ENCODE measurements at places on chromosomes 13 and 19.

- no peak for DNase-seq
These were observed 2.4 kb downstream of the IRS2 start for GRCh38 chr13:109783815-109784589.

DNA sequence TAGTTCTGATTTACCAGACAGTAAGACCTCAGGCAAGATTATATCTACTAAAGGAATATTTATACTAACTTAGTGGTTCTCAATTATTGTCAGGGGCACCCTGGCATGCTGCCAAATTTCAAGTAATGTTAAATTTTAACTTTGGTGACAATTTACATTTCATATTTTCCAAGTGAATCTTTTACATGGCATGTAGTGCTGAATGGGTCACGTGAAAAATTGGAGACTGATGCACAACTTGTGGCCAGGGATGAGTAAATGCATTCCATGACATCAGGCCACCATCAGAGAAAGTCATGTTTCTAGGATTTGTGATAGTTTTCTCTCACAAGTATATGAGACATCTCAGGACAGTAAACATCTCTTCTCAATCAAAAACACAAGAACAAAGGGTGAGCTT lies 202.6 kb upstream of the SOX21 start:
- DNase-seq = no peak

DNA sequence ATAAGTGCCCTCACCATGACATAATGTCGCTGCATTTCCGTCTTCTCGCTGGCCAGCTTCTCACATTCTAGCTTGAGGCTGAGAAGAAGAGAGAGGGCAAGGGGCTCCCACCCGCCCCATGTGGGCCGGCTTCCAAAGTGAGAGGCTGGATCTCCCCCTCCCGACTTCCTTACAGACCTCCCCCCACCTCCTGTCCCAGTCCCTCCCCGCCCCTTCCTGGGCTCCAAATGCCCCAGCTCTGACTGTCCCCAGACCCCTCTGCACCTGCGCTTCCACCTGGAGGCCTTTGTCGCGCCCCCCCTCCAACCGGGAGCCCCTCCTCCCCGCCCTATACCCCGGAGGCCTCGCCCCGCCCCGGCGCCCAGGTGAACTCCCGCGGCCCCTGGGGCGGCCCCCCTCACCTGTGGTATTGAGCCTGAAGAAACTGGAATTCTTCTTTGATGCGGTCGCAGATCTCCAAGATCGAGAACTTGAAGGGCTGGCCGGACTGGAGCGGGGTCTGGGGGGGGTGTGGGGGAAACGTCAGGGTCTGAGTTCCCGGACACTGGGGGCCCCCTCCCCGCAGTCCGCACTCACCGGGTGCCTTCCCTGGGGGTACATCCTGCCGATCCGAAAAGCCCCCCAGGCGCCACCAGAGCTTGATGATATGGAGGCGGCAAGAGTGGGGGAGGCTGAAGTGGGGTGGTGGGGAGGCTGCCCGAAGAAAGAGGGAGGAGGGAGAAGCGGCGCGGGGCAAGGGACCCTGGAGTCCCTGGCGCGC lies 595 bp downstream of the TLE2 start:
- no peak for DNase-seq

- no peak for DNase-seq
These were observed 27.1 kb downstream of the FAM124A start for GRCh38 chr13:51249255-51249654.

GRCh38 chr19:1069009-1069779 lies 2.2 kb downstream of the ARHGAP45 start:
- DNase-seq = no peak

- DNase-seq = no peak
These were observed 17.1 kb downstream of the ZNRF4 start for GRCh38 chr19:5472286-5472685.

DNA sequence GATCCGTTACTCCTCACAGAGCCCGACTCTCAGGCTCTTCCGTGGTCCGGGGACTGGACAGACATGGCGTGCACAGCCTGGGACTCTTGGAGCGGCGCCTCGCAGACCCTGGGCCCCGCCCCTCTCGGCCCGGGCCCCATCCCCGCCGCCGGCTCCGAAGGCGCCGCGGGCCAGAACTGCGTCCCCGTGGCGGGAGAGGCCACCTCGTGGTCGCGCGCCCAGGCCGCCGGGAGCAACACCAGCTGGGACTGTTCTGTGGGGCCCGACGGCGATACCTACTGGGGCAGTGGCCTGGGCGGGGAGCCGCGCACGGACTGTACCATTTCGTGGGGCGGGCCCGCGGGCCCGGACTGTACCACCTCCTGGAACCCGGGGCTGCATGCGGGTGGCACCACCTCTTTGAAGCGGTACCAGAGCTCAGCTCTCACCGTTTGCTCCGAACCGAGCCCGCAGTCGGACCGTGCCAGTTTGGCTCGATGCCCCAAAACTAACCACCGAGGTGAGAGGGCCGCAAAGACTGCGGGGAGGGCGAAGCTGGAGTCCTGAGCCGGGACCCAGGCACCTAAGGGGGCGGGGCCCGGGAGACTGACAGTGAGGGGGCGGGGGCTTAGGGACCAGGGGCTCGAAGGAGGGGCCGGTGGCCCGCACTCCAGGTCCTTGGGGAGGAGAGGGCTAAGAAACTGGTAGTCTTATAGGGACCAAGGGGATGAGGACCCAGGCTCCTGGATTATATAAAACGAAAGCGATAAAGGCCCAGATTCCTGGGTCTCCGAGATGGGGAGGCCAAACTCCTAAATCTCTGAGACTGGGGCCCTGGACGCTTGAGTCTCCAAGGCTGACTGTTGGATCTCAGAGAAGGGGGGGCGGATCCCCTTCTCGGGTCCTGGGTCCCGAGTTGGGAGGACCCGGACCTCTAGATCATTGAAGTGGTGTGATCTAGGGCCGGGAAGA lies 2.0 kb downstream of the ETV2 start:
- DNase-seq = peak; percentile 72

Measured in stimulated activated CD4-positive, alpha-beta T cell treated with anti-CD3 and anti-CD28 coated beads, Interleukin-1b, Interleukin-23, amount 100 ng/mL, for 4 hours (primary cell).